ENCODE measurements at places on chromosomes 6 and 20.

GRCh38 chr20:58342104-58342945 is 32.8 kb downstream of the RAB22A start:
- peak; percentile 88 for DNase-seq
- peaks cover 41% of the 10 kb centered on the region for H3K4me1 ChIP-seq
- no peaks in the 10 kb centered on the region for H3K27me3 ChIP-seq
- no peak overlapping the region for H3K4me3 ChIP-seq
- peaks cover 31% of the 10 kb centered on the region for H3K36me3 ChIP-seq

DNA sequence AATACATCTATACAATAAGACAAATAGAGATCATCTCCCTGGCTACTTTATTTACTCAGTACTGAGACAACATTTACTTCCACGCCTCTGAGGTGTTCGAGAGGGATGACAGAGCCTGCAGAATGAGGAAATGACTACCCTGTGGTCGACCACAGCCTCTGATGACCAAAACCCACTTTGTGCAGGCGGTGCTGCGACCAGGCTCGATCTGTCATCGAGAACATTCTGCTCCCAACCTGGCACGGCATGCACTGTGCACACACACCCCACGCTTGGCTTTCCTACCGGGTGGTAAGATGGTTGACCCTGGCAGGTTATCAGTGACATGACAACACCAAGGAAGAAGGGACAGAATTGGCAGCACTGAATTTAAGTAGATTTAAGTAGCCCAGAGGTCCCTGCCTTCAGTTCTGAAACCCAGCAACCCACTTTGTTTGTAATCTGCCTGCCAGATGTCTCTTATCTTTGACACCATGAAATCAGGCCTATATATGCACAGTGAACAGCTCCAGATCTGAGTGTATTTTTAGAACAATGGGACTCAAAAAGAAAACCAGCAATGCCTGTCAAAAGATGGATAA is 42.6 kb downstream of the TTI1 start:
- H3K4me3 ChIP-seq: no peak overlapping the region
- peak; percentile 73 for DNase-seq
- peaks cover 30% of the 10 kb centered on the region for H3K4me1 ChIP-seq
- peak overlapping the region; percentile 6 for H3K27ac ChIP-seq
- peaks cover 14% of the 10 kb centered on the region for H3K36me3 ChIP-seq

GRCh38 chr6:10951675-10952282 is 64.9 kb downstream of the SYCP2L start:
- H3K4me1 ChIP-seq: peaks cover 7% of the 10 kb centered on the region
- no peaks in the 10 kb centered on the region for H3K27me3 ChIP-seq
- no peak overlapping the region for H3K27ac ChIP-seq
- DNase-seq: no peak
- no peaks in the 10 kb centered on the region for H3K36me3 ChIP-seq

- H3K36me3 ChIP-seq: no peaks in the 10 kb centered on the region
- peak overlapping the region; percentile 54 for H3K4me3 ChIP-seq
- DNase-seq: no peak
- H3K27ac ChIP-seq: peak overlapping the region; percentile 6
- peaks cover 7% of the 10 kb centered on the region for H3K4me1 ChIP-seq
Measured at GRCh38 chr6:26304797-26305640, 60.0 kb upstream of the BTN3A2 start.

DNA sequence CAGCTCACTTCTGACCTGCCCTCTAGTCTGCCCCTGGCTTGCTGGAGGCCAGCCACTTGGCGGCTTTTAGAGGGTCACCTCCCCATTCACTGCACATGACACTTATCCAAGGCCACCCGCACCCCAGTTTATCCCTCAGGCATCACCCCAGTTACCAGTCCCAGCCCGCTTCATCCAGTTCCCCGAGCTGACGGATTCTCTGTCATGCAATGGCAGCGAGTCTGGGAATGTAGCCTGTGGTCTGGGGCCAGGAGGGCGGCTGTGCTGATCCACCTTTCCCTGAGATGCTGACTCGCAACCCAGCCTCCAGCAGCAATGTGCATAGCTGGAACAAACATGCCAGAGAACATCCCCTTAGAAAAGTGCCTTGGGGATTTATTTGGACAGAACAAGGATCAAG is 25.8 kb downstream of the SYNDIG1 start:
- no peaks in the 10 kb centered on the region for H3K27me3 ChIP-seq
- no peaks in the 10 kb centered on the region for H3K36me3 ChIP-seq
- no peak for DNase-seq
- no peak overlapping the region for H3K27ac ChIP-seq
- H3K4me1 ChIP-seq: no peaks in the 10 kb centered on the region
- no peak overlapping the region for H3K4me3 ChIP-seq

DNA sequence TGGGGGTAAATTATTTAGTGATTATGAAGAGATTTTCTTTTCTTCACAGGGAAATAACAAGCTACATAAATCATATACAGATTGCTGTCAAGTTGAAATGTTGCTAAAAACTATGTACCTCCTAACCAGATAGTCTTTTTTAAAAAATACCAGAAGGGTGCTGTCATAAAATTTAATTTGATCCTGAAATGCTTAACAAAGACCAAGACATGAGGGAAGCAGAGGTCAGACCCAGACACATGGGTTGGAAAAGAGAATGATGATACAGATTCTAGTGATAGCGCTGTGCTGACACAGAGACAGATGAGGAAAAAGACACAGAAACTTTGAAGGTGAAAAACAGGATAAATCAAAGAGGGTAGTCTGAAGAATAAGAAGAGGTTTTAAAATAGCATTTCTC is 573.1 kb downstream of the HACE1 start:
- no peaks in the 10 kb centered on the region for H3K36me3 ChIP-seq
- H3K27me3 ChIP-seq: no peaks in the 10 kb centered on the region
- DNase-seq: no peak
- H3K27ac ChIP-seq: no peak overlapping the region

Data from osteoblast (primary cell).